ENCODE measurements at places on chromosomes 1 and 21.

- no peak for DNase-seq
Observed at GRCh38 chr1:78053498-78053897, 7.7 kb downstream of the GIPC2 start.

DNA sequence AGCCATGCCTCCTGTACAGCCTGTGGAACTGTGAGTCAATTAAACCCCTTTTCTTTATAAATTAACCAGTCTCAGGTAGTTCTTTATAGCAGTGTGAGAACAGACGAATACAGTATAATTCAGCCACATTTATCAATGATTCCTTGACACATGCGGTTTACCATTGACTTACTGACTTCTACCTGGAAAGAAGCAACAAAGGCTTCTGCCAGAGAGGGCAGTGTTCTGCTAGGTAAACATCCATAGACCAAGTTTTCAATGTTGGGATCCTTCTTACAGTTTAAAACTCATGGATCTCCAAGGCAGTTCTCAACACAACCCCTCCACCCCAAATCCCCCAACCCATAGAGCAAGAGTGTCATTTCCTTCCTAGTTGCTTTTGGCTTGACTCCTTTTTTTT lies 150.6 kb downstream of the ZNF648 start:
- DNase-seq: no peak

GRCh38 chr1:179881642-179882252 lies 338 bp upstream of the TOR1AIP1 start:
- peak; percentile 96 for DNase-seq

DNA sequence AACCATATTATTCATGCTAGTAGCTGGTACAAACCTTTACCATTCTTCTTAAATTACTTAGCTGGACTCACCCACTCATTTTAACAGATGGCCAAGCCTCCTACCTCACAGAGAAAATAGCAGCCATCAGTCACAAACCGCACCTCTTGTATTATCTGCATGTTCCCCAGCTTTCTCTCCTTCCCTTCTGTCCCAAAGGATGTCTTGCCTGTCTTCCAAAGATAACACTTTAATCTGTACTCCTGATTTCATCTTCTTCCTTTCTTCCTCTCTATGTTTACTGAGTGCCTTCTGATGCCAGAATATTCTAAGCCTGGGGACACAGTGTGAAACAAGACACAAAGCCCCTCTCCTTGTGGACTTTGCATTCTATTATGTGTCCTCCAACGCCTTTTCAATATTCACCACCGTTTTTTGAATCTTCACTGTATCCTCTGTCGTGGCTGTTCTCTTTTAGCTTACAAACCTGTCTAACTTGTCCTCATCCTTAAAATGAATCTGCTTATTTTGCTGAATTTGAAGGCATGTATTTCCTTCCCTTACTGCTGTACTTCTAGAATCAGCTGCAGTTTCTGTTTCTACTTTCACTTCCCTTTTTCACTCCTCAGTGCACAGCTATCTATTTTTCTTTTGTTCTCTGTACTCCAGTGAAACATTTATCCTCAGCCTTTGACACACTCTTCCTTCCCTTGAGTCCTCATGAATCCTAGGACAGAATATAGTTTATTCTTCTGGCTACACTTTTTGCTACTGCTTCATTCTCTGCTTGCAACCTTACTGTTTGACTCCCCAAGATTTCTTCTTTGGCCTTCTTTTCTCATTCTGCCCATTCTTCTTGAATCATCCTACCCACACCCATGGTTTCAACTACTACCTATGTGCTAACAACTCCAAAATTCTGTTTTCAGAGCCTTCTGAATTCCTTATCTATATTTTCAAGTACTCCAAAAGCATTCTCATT lies 216.9 kb upstream of the SAMSN1 start:
- DNase-seq: no peak

- DNase-seq: no peak
Observed at GRCh38 chr1:100866041-100866900, 28.4 kb downstream of the EXTL2 start.

- DNase-seq: no peak
Observed at GRCh38 chr1:222970711-222971110, 155.9 kb downstream of the DISP1 start.

GRCh38 chr1:101337968-101338367 lies 101.1 kb downstream of the S1PR1 start:
- no peak for DNase-seq

GRCh38 chr1:70171512-70171911 lies 33.9 kb downstream of the LRRC40 start:
- DNase-seq: no peak

All from tibial artery (tissue), 4 donors.